ENCODE measurements at places on chromosomes 11 and 22.
A peak's percentile ranks its signal among the peaks of the same experiment; 100 is the strongest.

DNA sequence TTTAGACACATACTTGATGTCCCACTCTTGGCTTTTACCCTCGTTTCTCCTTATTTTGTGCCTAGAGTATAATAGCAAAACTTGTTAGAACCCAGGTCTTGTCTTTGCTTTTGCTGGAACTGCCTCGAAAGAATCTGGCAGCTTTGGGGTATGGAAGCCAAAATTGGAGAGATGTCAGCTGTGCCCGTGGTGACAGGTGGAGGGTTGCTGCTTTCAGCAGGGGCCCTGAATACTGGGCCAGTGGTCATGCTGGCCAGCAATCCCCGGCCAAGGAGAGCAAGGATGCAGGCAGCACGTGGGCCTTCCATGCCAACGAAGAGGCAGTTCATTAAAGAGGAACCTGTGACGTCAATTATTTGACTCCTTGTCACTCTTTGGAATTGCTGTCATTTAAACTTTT lies 181.1 kb downstream of the HIPK3 start:
- DNase-seq: no peak
- no peak overlapping the region for H3K27ac ChIP-seq
- no peak overlapping the region for H3K4me3 ChIP-seq
- H3K4me1 ChIP-seq: no peaks in the 10 kb centered on the region
- peaks cover 3% of the 10 kb centered on the region for H3K27me3 ChIP-seq

GRCh38 chr22:37044634-37045625 lies 6.6 kb upstream of the KCTD17 start:
- no peaks in the 10 kb centered on the region for H3K27me3 ChIP-seq
- H3K27ac ChIP-seq: peak overlapping the region; percentile 35
- H3K36me3 ChIP-seq: no peaks in the 10 kb centered on the region
- H3K4me3 ChIP-seq: no peak overlapping the region

DNA sequence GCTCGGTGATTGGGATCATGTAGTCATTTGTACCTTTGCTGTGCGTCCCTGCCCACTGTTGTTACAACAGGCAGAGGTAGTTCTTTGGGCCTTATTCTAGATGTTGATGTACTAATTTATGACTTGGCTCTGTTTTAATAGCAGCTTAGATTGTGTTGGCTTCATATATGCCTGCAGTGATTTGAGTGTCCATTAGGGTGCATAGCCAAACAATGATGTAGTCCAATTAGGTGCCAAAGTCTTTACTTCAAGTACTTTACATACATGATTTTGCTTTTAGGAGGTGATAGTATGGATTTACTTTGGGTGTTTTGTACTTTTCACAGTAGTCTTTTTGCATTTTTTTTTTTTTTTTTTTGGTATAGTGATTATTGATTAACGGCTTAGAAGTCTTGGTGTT lies 46.4 kb downstream of the PPP6R3 start:
- H3K4me3 ChIP-seq: no peak overlapping the region
- H3K4me1 ChIP-seq: peaks cover 67% of the 10 kb centered on the region
- no peaks in the 10 kb centered on the region for H3K27me3 ChIP-seq
- peaks cover 11% of the 10 kb centered on the region for H3K36me3 ChIP-seq
- DNase-seq: no peak
- no peak overlapping the region for H3K27ac ChIP-seq

DNA sequence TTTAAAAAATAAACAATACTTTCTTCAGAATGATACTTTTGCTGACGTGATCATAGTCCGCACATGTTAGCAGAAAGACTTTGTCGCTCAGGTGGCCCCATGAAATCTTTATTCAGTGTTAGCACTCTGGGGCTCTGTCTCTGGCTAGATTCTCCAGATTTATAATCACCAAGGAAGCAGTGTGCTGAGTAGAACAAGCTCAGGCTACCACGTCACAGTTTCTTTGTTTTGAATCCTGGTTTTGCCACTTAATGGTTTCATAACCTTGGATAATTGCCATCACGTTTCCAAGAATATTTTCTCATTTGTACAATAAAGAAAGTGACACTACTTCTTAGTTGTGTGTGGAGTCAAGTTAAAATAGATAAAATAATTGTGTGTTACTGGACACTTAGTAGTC lies 3.9 kb upstream of the MUC15 start:
- no peak for DNase-seq
- no peaks in the 10 kb centered on the region for H3K4me1 ChIP-seq
- no peaks in the 10 kb centered on the region for H3K27me3 ChIP-seq
- H3K4me3 ChIP-seq: no peak overlapping the region
- H3K36me3 ChIP-seq: no peaks in the 10 kb centered on the region

DNA sequence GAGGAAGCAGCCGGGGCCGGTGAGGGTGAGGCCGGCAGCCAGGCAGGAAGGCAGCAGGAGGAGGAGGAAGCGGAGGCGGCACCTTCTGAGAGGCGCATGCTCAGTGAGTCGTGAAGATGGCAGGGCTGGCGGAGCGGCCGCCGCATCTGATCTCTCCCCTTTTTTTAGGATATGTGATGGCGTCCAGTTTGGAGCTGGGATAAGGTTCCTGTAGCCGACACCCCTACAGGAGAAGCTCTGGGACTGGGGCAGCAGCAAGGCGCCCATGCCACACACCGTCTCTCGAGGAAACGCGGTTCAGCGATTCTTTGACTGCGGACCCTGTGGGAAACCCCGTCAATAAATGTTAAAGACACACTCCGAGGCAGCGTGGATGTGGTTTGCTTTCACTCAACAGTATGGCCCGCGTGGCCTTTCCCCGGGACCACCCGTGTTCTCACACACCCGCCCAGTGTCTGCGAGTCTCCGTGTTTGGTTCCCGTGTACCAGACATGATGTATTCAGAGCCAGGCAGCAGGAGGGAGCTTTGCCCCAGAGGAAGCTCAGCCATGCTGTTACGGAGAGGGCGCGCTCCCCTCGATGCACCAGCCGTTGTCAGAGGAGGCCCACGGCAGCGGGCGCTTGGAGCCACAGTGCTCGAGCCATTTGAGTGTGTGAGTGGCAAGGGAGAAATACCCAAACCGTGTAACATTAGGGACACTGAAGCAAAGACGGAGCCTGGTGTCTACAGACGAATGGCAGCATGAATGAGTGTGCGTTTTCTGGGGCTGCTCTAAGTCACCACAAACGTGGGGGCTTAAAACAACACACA lies 27.7 kb upstream of the PARVB start:
- H3K27me3 ChIP-seq: no peaks in the 10 kb centered on the region
- H3K4me3 ChIP-seq: peak overlapping the region; percentile 89
- peak overlapping the region; percentile 91 for H3K27ac ChIP-seq

DNA sequence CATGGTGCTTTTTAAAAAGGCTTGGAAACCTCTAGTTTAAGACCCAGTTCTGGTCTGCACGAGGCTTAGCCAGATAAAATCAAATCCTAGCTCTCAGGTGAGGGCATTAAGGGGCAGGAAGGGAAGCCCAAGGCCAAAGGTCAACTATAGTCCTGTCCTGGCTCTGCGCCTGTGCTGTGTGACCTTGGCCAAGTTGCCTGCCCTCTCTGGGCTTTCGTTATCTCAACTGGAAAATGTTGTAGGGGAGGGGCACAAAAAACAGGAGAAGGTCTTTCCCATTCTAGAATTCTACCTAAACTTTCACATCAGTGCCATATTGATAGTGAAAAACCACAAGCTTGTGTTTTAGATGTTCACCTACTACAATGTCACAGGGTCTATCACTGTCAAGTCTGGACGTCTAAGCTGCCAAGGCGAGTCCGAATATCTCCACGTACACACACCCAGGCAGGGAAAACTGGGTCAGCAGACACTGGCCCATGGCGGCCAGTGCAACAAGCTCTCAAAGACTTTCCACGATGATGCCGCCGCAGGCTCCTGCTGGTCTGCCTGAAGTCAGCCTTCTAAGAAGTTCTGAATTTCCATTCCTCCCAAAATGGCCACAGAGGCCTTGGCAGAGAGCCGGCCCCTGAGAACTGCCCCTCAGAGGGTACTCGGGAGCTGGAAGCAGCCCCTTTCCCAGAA lies 18.0 kb downstream of the MN1 start:
- H3K36me3 ChIP-seq: no peaks in the 10 kb centered on the region
- no peak overlapping the region for H3K4me3 ChIP-seq
- no peak for DNase-seq

- peaks cover 11% of the 10 kb centered on the region for H3K4me1 ChIP-seq
- no peak overlapping the region for H3K4me3 ChIP-seq
- no peaks in the 10 kb centered on the region for H3K36me3 ChIP-seq
- no peaks in the 10 kb centered on the region for H3K27me3 ChIP-seq
- DNase-seq: no peak
These were observed 62.4 kb downstream of the PARVB start for GRCh38 chr22:44086271-44087088.

DNA sequence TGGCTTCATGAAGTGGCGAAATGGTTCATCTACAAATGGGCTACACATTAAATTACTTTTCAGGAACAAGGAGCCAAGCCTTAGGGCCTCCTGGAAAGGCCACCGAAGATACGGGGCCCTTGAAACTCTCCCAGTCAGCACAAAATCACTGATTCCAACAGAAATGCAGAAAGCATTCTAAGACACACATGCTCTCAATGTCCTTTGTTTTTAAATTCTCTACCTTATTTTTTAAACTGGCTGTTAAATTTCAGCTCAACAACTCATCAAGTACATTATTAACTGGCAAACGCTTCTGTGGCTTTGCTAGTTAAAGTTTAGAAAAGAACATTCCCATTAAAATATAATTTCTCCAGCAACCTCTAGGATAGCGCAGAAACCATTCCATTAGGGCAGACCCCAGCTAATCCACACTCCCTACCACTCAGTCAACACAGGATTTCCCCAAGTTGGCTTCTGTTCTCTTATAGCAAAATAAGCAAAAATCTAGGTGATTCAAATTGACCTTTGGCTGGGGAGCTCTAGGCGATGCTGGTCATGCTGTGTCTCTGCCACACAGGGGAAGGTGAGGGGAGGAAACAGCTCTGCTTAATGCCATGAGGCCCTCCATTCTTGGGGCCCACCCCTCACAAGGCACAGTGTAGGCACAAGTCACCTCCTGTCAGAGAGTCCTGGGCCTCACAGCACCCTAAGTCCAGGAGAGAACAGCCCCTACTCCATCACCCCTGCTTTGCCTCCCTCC lies 47.1 kb downstream of the PLEKHA7 start:
- DNase-seq: no peak
- H3K4me3 ChIP-seq: no peak overlapping the region
- no peak overlapping the region for H3K27ac ChIP-seq
- H3K27me3 ChIP-seq: no peaks in the 10 kb centered on the region

DNA sequence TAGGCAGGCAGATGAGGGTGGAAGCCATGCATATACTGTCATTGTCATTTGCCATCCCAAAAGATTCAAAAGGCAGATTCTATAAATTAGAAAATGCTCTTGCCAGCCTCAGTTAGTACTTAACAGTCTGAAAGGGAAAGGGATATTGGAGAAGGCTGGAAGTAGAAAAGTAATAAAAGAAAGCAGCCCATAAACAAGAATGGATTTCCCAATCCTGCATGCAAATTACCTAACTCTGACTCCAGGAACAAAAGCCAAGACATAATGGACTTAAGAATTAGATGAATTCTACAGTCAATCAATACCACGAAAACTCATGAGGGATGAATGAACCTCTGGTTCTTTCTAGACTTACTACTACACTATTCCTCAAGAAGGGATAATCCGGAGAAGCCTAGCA lies 5.9 kb downstream of the PAK1 start:
- H3K36me3 ChIP-seq: no peaks in the 10 kb centered on the region
- DNase-seq: no peak
- H3K4me1 ChIP-seq: peaks cover 1% of the 10 kb centered on the region

- no peaks in the 10 kb centered on the region for H3K27me3 ChIP-seq
- DNase-seq: no peak
- no peak overlapping the region for H3K4me3 ChIP-seq
- peaks cover 49% of the 10 kb centered on the region for H3K4me1 ChIP-seq
- peaks cover 29% of the 10 kb centered on the region for H3K36me3 ChIP-seq
These were observed 4.7 kb downstream of the ZDHHC13 start for GRCh38 chr11:19121646-19122045.

DNA sequence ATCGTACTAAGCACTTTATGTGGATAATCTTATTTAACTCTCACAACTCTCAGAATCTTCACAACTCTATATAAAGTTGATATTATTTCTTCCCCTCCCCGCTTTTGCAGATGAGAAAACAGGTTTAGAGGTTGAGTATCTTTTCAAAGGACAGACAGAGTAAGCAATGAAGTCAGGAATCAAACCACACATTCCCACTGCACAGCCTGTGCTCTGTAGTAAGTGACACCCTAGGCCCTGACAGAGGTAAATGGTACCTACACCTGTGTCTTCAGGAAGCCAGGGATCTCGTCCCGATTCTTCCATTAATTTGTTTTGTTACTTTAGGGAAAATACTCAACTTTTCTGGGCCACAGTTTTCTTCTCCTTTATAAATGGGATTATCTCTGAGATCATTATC lies 172.5 kb upstream of the MTMR2 start:
- H3K4me1 ChIP-seq: peaks cover 61% of the 10 kb centered on the region
- H3K27ac ChIP-seq: no peak overlapping the region
- peaks cover 21% of the 10 kb centered on the region for H3K36me3 ChIP-seq

GRCh38 chr22:23763579-23763945 lies 772 bp downstream of the C22orf15 start:
- peak overlapping the region; percentile 24 for H3K27ac ChIP-seq
- H3K27me3 ChIP-seq: no peaks in the 10 kb centered on the region
- H3K4me3 ChIP-seq: peak overlapping the region; percentile 42
- H3K4me1 ChIP-seq: peaks cover 34% of the 10 kb centered on the region

DNA sequence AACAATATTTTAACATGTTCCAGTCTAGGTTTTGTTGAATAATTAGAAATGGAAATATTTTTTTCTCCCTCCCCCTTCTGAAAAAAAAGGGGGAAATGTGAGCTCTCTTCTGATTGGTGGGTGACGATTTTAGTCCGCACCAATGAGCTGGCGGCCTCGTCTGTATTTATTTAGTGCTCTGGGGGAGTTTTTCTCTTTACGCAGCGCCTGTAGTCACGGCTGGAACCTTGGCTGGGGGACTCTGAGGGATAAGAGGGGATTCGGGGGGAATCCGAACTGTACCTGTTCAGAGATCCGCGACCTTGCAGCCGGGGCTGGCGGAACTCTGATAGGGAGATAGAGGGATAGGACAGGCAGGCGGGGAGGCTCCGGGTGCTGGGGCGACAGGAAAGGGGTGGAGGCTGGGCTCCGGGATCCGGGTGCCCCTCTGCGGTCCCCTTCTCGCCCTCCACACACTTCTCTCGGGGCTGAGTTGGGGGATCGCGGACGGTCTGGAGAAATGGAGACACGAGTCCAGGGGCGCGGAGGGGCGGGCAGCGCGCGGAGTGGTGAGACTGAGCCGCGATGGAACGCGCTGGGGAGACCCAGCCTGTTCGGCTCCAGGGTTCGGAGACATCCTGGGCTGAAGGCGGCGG lies 99.7 kb upstream of the HSD17B12 start:
- H3K4me1 ChIP-seq: peaks cover 34% of the 10 kb centered on the region
- no peak for DNase-seq

Data from activated CD4-positive, alpha-beta memory T cell treated with anti-CD3 and anti-CD28 coated beads for 36 hours (primary cell).